Type B pancreatic cell (in vitro differentiated cells): ENCODE measurements at places on chromosomes 4 and X.

DNA sequence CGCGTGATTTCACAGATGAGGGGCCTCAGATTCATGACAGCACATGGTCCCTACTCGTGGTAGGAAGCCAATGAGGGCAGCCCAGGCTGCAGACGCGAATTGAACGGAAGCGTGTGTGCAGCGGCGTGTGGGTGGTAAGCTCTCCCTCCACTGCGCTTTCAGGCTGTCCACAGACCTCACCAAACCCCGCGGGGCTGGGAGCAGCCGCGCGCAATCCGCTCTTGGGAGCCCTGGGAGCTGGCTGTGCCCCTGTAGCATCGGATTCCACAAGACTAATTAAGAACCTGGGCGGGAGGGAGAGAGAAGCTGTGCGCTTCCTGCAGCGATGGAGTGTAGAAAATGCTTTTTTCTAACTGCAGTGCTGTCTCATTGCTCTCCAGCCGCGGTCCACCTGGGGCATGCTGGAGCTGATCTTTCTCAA lies 134.9 kb downstream of the STOX2 start:
- DNase-seq: no peak

DNA sequence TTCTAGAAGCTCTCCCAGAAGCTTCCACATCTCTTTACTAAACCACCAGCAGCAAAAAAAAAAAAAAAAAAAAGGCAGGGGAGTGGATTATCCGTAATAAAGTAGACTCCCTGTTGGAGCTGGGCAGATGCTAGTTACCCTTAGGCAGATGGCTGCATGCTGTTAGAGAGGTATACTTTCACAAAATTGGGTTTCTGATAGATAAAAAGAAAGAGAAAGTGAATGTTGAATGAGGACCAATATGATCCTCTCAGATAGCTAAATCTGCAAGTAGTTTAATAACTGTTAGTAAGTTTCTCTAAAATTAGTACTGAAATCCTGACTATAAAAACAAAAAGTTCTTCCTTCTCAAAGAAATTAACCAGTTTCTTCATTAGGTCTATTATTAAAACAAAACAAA lies 195.4 kb downstream of the ANAPC10 start:
- DNase-seq: no peak

DNA sequence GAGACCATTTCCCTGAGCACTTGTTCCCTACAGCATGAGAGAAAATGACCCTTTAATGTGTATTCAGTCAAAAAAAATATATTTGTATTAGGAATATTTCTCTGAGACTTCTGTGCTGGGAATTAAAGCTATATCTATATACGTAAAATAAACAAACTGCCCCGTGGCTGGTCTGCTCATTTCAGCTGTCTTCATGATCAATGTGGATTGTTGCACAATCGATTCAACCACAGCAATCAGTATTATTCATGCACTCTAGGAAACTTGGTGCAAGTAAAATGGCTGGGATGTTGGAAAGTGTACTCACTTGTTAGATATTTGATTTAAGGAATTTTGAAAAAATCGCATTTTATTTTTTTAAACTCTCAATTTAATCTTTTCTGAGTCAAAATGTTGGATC lies 307.9 kb upstream of the ZFP42 start:
- no peak for DNase-seq

- DNase-seq: no peak
Observed at GRCh38 chr4:3369781-3370674, 71.7 kb upstream of the HGFAC start.

- no peak for DNase-seq
Observed at GRCh38 chrX:12058087-12058486, 80.2 kb upstream of the FRMPD4 start.

DNA sequence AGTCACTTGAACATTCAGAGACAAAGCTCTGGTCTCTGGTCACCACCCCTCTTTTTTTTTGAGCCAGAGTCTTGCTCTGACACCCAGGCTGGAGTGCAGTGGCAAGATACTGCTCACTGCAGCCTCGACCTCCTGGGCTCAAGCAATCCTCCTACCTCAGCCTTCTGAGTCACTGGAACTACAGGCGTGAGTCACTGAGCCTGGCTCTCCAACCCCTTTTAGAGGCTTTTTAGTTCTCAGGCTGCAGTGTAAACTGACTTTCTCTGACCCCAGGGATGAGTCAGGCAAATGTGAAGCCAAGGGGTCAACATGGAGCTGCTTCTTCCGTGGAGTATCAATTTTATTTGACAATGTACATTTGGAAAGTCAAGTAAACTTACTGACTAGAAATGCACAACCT lies 229.2 kb downstream of the PTTG2 start:
- DNase-seq: no peak

DNA sequence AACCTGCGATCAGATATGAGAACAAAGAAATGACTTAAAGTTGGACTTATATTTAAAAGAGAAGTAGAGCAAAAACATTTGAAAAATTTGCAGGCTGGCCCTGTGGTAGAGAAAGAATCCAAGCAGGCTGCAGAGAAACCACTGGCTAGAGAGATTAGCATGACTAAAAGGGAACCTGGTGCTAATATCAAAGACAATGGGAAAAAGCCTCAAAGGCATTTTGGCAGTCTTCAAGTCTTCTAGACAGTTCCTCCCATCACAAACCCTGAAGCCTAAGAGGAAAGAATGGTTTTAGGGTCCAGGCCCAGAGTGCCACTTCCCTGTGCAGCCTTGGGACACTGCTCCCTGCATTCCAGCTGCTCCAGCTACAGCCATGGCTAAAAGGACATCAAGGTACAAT lies 33.4 kb downstream of the KCTD8 start:
- no peak for DNase-seq

GRCh38 chr4:655464-656151 lies 18.5 kb downstream of the ATP5ME start:
- no peak for DNase-seq

- DNase-seq: no peak
Observed at GRCh38 chr4:159006202-159006601, 96.7 kb upstream of the RAPGEF2 start.

GRCh38 chr4:113625902-113626301 lies 135.6 kb downstream of the CAMK2D start:
- no peak for DNase-seq

GRCh38 chr4:167233685-167234315 lies 494 bp downstream of the SPOCK3 start:
- DNase-seq: no peak

GRCh38 chr4:140615451-140615850 lies 46.7 kb upstream of the UCP1 start:
- DNase-seq: no peak

GRCh38 chrX:55057675-55058249 lies 17.1 kb upstream of the PAGE2B start:
- no peak for DNase-seq

GRCh38 chr4:35151816-35152572 lies 1092.3 kb downstream of the ARAP2 start:
- DNase-seq: no peak

DNA sequence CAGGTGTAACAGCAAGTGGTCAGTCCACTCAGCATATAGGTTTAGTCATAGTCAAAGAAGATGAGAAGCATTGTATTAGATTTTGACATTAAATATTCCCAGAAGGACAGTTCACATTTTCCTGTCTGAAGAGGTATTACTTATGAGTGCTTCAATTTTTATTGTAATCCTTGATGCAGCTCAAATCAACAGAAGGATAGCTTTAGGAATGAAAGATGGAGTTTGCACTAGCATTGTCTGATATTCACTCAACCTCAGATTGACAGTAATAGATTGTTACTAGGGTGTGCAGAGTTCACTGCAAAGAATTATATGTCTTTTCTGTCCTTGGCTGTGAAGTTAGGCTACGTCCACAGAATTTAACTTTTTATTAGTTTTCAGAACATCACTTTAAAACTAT lies 764.3 kb upstream of the AADAT start:
- DNase-seq: no peak

GRCh38 chr4:180134091-180134866 lies 2108.9 kb upstream of the TENM3 start:
- DNase-seq: peak; percentile 67

- no peak for DNase-seq
Observed at GRCh38 chr4:80219301-80220025, 22.2 kb downstream of the PRDM8 start.

DNA sequence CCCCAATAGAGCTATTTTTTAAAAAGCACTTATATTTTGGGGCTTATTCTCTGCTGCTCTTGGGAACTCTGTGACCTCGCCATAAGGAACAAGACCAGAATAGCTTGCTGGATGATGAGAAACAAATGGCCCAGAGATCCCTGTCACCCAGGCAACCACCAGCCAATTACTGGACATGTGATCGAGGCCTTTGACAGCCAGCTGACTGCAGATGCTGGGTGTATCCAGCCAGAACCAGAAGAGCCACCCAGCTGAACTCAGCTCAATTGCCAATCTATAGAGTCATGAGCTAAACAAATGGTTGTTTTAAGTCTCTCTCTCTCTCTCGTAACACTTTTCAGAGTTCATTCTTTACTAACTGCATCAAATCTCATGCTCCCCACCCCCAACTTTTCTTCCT lies 24.4 kb upstream of the CITED1 start:
- DNase-seq: no peak

- no peak for DNase-seq
Observed at GRCh38 chr4:53015681-53016080, 153.6 kb downstream of the RASL11B start.

DNA sequence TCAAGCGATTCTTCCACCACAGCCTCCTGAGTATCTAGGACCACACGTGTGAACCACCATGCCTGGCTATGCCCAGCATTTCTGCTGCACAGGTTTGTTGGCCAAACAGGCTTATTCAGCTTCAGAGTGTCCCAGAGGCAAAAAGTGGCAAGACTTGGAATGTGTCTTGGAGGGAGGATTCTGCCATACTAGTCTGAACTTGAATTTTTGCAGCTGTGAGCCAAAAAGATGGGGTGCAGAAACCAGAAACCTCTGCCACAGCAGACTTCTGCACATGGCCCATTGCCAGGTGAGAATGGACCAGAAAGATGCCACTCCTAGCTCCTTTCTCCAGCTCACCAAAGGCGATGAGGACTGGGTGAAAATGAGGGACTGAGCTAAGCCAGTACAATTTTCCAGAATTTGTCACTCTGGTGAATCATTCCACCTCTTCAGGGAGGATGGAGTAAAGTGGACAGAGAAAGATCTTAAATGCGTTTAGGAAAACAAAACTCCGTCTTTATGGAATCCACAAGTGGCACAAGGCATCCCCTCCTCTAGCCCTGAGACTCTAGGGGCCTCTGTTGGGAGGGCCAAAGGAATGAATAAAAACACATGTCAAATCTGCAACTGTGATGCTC lies 369.1 kb upstream of the CLNK start:
- DNase-seq: no peak

DNA sequence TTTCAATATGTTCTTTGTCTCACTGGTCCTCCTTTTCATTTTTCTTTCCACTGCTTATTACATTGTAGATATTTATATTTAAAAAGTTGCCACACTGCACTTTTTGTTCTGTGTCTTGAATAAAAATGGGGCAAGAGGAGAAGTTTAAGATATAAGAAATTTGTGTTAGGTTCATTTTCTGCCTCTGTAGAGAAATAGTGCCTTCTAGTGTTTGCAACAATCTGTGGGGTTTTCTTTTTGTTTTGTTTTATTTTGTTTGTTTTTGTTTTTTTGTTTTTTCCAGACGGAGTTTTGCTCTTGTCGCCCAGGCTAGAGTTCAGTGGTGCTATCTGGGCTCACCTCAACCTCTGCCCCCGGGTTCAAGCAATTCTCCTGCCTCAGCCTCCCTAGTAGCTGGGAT lies 20.1 kb upstream of the SMIM14 start:
- DNase-seq: no peak

DNA sequence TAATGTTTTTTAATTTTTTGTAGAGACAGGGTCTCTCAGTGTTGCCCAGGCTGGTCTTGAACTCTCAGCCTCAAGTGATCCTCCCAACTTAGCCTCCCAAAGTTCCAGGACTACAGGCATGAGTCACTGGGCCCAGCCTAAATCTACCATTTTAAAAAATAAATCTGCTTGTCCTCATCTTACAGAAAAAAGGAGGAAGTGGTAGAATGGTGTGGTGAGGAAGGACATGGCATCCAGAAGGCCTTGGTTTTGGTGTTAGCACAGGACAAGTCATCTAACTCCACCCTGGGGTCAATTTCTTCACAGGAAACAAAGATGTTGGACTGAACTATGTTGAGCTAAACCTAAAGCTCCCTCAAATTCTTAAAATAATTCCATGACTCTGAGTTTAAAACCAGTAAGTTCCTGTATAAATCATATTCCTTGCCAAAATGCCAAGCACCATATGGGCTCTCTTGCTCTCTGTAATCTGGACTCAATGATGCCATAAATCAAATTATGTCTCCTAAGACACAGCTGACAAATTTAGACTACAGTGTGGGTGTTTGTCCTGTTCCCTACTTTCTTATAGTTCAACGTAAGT lies 253.9 kb upstream of the NOCT start:
- no peak for DNase-seq

DNA sequence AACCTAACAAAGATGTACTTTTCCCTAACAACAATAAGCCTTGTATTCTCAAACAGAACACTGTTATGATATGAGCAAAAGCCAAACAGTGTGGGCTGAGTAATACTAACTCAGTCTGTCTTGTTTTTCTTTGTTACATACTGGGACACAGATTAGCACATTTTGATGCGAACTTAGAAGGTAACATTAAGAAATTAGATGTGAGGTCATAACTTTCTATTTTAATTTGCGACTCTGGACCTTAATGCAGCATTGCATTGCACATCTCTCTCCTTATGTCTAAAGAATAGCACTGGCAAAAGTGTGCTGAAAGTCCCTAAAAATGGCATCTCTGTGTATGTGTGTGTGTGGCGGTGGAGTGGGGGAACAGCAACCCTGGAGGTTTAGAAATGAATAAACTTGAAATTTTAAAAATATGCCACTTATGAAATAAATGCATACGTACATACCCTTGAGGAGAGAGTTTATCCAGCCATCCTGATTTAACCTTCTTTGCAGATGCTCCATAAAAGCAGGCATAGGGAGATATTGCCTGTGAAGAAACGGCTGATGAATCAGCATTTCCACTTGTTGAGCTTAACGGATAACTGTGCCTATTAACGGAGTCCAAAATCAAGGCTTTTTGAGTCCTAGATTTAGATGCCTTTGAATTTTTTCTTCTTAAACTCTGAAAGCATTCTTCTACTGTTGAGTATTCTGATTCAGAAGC lies 34.2 kb downstream of the ARAP2 start:
- DNase-seq: no peak

DNA sequence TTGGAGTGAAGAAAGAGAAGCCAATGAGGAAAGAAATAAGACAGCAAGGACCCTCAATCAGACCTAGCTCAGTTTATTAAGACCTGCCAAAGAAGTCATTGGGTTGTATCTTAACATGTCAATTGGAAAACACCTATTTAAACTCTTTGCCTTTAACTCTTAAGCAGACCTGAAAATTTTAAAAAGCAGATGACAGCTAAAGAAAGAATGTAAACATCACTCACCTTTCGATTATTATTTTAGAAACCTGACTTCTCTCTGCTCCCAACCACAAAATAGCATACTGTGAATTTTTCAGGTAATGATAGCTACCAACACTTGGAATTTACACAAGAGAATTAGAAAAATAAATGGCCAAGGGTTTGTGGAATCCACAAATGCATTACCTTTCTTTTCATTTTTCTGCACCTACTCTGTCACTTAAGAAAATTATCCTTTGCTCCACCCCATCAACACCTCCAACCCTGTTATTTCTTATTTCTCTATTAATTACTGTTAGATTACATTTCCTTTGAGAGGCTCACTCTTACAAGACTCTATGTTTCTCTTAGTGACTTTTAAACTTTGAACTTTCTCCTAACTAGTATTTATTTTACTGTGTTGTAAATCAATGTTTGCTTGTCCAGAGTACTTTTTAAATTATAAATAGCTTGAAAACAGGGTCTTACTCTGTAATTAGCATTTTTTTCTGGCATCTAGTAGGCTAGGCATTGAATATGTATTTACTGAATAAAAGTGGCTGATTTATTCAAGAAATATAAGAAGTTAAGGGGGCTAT lies 765 bp upstream of the SULT1E1 start:
- DNase-seq: no peak
